Trophoblast cell (in vitro differentiated cells and primary cell): ENCODE measurements at places on chromosomes 5 and 9.

GRCh38 chr9:128933731-128934130 is 12.9 kb downstream of the PHYHD1 start:
- H3K27ac ChIP-seq: no peak overlapping the region
- no peak overlapping the region for H3K4me3 ChIP-seq
- H3K27me3 ChIP-seq: no peaks in the 10 kb centered on the region
- H3K36me3 ChIP-seq: no peaks in the 10 kb centered on the region

- peak overlapping the region; percentile 57 for H3K4me3 ChIP-seq
- H3K27ac ChIP-seq: no peak overlapping the region
- no peaks in the 10 kb centered on the region for H3K36me3 ChIP-seq
Observed at GRCh38 chr9:74821636-74822035, 66.1 kb downstream of the TRPM6 start.

DNA sequence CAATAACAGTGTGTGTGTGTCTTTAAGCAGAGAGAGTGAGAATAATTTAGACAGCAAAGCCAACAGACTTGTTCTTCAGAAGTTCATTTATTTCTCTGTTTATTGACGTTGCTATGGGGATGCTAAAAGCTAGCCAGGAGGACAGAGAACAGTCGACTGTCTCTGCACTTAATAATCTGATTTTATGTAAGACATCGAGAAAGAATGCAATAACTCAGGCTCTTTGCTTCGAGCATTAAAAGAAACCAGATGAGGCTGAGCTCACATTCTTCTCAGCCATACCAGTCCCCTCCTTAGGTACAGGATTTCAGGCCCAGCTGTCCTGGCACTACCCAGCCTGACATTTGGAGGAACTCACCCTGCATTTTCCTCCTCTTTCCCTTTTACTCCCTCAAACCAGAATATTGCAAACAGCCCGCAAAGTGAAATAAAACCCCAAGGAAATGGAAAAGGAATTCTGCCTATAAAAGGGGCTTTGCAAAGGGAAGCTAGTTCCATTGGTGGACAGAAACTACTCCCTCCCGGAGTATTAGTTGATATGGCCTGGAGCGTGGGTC is 44.5 kb upstream of the DPYSL3 start:
- no peak overlapping the region for H3K4me3 ChIP-seq
- no peaks in the 10 kb centered on the region for H3K36me3 ChIP-seq
- peaks cover 12% of the 10 kb centered on the region for H3K4me1 ChIP-seq
- peak; percentile 58 for DNase-seq
- peak overlapping the region; percentile 69 for H3K27ac ChIP-seq
- H3K27me3 ChIP-seq: no peaks in the 10 kb centered on the region

DNA sequence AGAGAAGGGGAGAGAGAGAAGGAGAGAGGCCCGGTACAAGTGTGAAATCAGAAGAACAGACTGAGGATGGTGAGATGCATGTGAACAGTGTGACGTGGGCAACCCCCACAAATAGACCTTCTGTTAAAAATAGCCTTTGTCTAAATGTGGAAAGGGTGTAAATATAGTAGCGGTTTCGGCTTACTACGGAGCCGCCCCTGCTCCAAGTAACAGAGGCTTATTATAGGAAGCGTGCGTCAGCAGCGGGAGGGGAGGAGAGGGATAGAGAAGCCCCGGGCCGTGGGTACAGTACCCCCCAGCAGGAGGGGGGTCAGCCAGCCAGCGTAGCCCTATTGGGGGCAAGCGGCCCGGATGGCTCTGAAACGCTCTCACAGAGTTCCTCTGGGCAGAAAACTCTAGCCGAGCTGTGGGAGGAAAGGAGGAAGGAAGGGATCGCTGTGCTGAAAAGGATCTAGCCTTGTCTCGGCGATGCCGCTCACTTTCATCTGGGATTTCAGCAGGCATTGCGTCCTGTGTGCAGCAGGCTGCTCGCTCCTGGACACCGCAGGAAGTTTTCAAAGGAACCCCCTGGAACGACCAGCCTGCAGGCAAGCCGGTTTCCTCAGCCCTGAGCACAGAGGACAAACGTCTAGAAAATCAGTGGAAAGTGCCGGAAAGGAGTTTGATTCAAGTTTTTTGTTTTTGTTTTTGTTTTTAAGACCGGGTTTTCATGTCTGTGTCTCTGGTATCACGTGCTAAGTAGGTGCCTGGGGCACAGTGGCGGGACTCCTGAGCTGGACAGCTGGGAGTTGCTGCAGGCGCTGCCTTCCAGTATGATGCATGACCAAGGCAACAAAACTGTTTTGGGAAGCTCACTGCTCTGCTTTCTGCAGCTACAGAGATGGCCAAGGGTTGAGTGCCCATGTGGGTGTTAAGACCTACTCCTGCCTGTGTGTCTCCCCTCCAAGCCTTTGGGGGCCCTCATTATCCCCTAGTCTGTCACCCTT is 146.6 kb downstream of the SEC61B start:
- peaks cover 15% of the 10 kb centered on the region for H3K4me1 ChIP-seq
- H3K27ac ChIP-seq: peak overlapping the region; percentile 23
- H3K36me3 ChIP-seq: no peaks in the 10 kb centered on the region

- peak; percentile 42 for DNase-seq
- no peak overlapping the region for H3K27ac ChIP-seq
- no peaks in the 10 kb centered on the region for H3K36me3 ChIP-seq
- H3K4me3 ChIP-seq: no peak overlapping the region
- peaks cover 36% of the 10 kb centered on the region for H3K4me1 ChIP-seq
Observed at GRCh38 chr9:89752154-89752553, 147.3 kb downstream of the GADD45G start.

GRCh38 chr9:105416840-105417239 is 31.0 kb upstream of the FSD1L start:
- DNase-seq: no peak
- no peaks in the 10 kb centered on the region for H3K4me1 ChIP-seq
- no peaks in the 10 kb centered on the region for H3K27me3 ChIP-seq
- H3K4me3 ChIP-seq: no peak overlapping the region
- no peak overlapping the region for H3K27ac ChIP-seq
- no peaks in the 10 kb centered on the region for H3K36me3 ChIP-seq

- H3K4me3 ChIP-seq: no peak overlapping the region
- no peaks in the 10 kb centered on the region for H3K36me3 ChIP-seq
- DNase-seq: no peak
- H3K4me1 ChIP-seq: no peaks in the 10 kb centered on the region
- no peaks in the 10 kb centered on the region for H3K27me3 ChIP-seq
Observed at GRCh38 chr5:33748754-33749153, 143.0 kb downstream of the ADAMTS12 start.

DNA sequence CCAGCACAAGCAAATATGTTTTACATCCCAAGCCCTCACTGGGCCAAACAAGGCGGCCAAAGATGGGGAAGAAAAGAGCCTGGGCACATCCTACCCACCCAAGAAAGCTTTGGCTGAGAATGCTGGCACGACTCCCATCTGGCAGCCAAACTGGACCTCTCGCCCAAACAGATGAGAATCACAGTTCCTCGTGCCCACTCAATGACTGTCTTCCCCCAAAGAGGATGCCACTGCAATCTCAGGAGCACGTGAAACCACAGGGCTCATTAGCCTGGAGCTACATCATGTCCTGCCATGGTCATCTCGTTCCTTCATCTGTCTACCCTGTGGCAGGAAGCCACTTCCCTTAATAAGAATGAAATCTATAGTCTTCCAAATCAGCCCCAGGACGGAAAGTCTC is 536.8 kb downstream of the BNC2 start:
- DNase-seq: no peak
- H3K4me3 ChIP-seq: no peak overlapping the region

DNA sequence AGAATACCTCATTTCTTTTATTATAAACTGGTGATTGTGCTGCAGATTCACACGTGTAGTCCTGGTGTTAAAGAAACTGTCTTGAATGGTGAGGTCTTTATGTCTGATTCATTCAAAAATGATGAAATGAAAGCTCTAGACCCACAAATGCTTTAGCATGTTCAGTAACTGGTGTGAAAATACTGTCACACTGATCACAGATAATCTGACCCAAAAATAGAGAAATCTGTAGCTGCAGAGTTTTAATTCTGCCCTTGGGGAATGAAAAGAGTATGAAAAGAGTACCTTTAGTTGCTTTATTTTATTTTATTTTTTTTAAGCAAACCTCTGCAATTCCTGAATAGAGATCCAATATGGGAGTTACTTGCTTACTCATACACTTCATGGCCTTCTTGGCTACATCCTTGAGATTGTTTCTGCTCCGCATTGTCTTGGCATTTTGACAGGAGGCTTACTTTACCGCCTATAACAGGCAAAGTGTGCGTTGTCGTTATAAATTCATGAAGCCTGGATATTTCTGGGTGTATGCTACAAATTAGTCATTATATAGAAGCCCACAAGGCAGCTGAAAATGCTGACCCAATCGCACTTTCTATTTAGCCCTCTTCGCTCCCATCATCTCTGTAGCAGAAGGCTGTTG is 2.7 kb downstream of the RGMB start:
- H3K4me3 ChIP-seq: no peak overlapping the region
- no peak overlapping the region for H3K27ac ChIP-seq
- DNase-seq: no peak
- no peaks in the 10 kb centered on the region for H3K4me1 ChIP-seq
- H3K27me3 ChIP-seq: no peaks in the 10 kb centered on the region
- H3K36me3 ChIP-seq: peaks cover 4% of the 10 kb centered on the region

DNA sequence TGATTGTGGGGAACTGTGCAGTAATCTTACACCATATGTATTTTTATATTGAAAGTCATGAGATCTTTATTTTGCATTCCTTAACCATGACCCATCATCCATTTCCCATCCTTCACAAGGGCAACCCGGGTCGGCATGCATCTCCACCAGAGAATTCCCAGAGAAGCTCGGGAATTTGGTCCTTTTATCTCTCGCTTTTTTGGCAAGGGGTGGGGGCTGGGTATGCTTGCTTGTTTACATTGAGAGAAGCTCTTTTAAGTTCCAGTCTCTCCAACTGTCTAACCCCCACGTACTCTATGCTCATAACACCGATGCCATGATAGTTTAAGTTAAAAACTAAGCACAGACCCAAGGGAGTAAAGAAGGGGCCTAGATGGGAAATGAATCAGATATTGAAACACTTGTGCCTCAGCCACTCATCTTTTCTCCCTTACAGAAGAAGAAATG is 109.9 kb upstream of the NFIB start:
- H3K4me1 ChIP-seq: peaks cover 10% of the 10 kb centered on the region
- H3K27ac ChIP-seq: no peak overlapping the region
- no peaks in the 10 kb centered on the region for H3K36me3 ChIP-seq
- no peaks in the 10 kb centered on the region for H3K27me3 ChIP-seq
- no peak overlapping the region for H3K4me3 ChIP-seq

DNA sequence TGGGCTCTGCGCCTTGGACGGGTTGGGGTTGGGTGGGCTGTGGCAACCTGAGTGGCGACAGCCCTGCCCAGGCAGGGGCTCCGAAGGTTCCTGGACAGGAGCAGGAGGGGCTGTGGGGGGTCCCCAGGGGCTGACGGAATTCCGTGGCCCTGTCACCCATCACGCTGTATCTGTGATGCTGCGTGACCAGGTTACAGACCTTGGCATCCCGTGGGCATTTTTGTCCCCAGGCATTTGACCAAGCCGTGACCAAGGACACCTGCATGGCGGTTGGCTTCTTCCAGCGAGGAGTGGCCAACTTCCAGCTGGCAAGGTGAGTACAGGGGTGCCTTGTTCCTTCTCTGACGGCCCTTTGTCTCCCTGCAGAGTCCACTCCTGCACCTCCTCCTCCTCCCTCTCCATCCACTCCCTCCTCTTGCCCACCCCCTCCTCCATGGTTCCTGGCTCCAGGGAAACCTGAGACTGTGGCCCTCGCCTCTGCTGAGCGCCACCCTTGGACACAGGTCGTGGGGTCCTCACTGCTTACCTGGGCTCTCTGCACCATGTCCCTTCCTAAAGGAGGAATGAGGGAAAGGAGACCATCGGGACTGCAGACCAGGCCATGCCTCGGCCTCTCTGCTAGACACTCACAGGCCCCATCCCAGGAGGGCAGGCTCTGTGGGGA is 3.0 kb downstream of the NOXA1 start:
- no peaks in the 10 kb centered on the region for H3K36me3 ChIP-seq
- H3K27ac ChIP-seq: no peak overlapping the region
- peaks cover 3% of the 10 kb centered on the region for H3K4me1 ChIP-seq
- H3K27me3 ChIP-seq: no peaks in the 10 kb centered on the region
- no peak overlapping the region for H3K4me3 ChIP-seq

GRCh38 chr9:128055344-128056040 is 11.6 kb downstream of the NAIF1 start:
- H3K27ac ChIP-seq: no peak overlapping the region
- no peaks in the 10 kb centered on the region for H3K27me3 ChIP-seq
- no peak for DNase-seq
- H3K36me3 ChIP-seq: no peaks in the 10 kb centered on the region
- H3K4me1 ChIP-seq: peaks cover 13% of the 10 kb centered on the region
- H3K4me3 ChIP-seq: no peak overlapping the region
